ENCODE measurements at places on chromosomes 13 and 19. TPM values are rescaled to one million over a fixed set of nuclear protein-coding genes. Genes with fewer than 3 reads are reported as not detected.
A peak's percentile ranks its signal among the peaks of the same experiment; 100 is the strongest.

The POU4F1 gene
- total RNA-seq, result 1.2 TPM

- DNase-seq, result no peak
Observed at GRCh38 chr13:98974053-98974452, 3.8 kb downstream of the DOCK9 start.

GRCh38 chr13:110574161-110574560, 12.6 kb upstream of the RAB20 start:
- DNase-seq, result no peak

- DNase-seq, result no peak
Observed at GRCh38 chr13:91498298-91498697, 99.9 kb downstream of the GPC5 start.

DNA sequence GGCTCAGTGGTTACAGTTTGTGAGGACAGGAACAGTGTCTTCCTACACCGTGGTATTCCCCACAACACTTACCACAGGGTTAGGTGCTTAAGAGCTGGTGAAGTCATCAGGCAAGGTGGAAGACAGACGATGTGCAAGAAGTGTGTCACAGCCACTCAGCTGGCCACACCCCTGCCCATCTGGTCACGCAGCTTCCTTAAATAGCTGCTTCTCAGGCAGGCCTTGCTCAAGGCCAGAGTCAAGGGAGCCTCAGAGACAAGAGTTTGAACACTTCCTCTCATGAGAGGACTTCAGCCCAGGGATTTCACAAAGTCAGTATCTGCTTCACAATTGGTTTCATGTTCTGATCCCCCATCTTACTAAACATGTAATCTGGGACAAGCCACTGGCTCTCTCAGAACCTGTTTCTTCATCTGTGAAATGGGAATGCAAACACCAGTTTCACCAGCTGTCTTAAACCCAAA, 80.3 kb upstream of the FRY start:
- DNase-seq, result peak; percentile 37

- DNase-seq, result no peak
Observed at GRCh38 chr13:52894413-52894812, 46.0 kb upstream of the PCDH8 start.

Data from umbilical cord (tissue), 2 donors.